ENCODE measurements at places on chromosomes 12 and 14. TPM values are rescaled to one million over a fixed set of nuclear protein-coding genes. Genes with fewer than 3 reads are reported as not detected.

The RPGRIP1 gene
- not detected for polyA plus RNA-seq

The SMOC1 gene
- polyA plus RNA-seq = 1.2 TPM

The ALG10B gene
- polyA plus RNA-seq = 1.7 TPM

The NOS1 gene
- polyA plus RNA-seq = 1.3 TPM

- H3K4me1 ChIP-seq = no peaks in the 10 kb centered on the region
- no peak for DNase-seq
- no peak overlapping the region for H3K27ac ChIP-seq
- H3K27me3 ChIP-seq = no peaks in the 10 kb centered on the region
These were observed 12.4 kb downstream of the LUM start for GRCh38 chr12:91098941-91099340.

GRCh38 chr12:77685112-77685511 lies 145.6 kb upstream of the NAV3 start:
- no peaks in the 10 kb centered on the region for H3K27me3 ChIP-seq
- no peaks in the 10 kb centered on the region for H3K4me1 ChIP-seq
- DNase-seq = peak; percentile 90
- H3K36me3 ChIP-seq = no peaks in the 10 kb centered on the region
- H3K27ac ChIP-seq = no peak overlapping the region

GRCh38 chr12:122111089-122111641 lies 32.6 kb downstream of the MLXIP start:
- no peak for DNase-seq
- no peak overlapping the region for H3K27ac ChIP-seq
- H3K36me3 ChIP-seq = no peaks in the 10 kb centered on the region
- H3K4me3 ChIP-seq = no peak overlapping the region
- H3K27me3 ChIP-seq = no peaks in the 10 kb centered on the region

DNA sequence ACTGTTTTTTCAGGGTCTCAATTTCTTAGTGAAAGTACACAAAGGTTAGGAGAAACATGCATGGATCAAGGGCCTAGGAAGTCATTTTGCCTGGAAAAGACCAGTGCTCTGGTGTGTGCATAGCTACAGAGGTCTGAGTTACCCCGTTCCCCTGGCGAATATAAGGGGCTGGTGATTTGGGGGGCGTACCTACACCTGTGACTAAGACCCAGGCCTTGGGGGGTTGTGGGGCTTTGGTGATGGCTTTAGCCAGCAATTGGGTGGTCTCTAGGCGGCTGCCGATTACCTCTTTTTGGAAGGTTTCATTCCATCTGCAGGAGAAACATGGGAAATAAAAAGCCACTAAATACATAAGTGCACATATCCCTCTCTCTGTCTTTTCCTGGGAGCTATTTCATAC lies 1.1 kb downstream of the SDR39U1 start:
- H3K4me1 ChIP-seq = peaks cover 3% of the 10 kb centered on the region
- no peaks in the 10 kb centered on the region for H3K27me3 ChIP-seq
- DNase-seq = peak; percentile 64
- no peak overlapping the region for H3K27ac ChIP-seq

- H3K4me3 ChIP-seq = no peak overlapping the region
- DNase-seq = peak; percentile 76
- no peaks in the 10 kb centered on the region for H3K4me1 ChIP-seq
- no peak overlapping the region for H3K27ac ChIP-seq
- no peaks in the 10 kb centered on the region for H3K27me3 ChIP-seq
These were observed 9.8 kb downstream of the NTF3 start for GRCh38 chr12:5441497-5442236.

DNA sequence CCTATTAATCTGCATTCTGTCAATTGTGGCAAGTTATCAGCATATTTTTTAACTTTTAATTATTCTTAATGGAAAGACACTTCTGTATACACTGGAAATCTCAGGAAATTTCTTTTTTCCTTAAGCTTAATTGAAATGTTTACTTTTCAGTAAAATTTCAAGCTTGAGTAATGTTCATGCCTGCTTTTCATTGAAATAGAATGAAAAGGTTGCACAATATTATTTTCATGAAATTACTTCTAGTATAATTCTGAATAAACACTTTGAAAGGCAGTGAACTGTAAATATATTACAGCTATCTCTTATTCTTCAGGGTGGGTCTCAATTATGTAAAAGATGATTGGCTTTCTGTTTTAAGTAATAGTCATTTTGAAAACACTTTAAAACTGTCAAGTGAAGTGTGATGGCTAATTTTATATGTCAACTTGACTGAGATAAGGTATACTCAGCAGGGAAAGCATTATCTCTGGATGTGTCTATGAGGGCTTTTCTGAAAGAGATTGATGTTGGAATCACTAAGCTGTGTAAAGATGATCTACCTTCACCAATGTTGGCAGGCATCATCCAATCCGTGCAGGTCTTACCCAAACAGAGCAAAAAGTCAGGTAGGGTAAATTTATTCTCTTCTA lies 29.9 kb downstream of the CLEC2D start:
- no peak overlapping the region for H3K4me3 ChIP-seq
- no peaks in the 10 kb centered on the region for H3K27me3 ChIP-seq
- no peak overlapping the region for H3K27ac ChIP-seq

DNA sequence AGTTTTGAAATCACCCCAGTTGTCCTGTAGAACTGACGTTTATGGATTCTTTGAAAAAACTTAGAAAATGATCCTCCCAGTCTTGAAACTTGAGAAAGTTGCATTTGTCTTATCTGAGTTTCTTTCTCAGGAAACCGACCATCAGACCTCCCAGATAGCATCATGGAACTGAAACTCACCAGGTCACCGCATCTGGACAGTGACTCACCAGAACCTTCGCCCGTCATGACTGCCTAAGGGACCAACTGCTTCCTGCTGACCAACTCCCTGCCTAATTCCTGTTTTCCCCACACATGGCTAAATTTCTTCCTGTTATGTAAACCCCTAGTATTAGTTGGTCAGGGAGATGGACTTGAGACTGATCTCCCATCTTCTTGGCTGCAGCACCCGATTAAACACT lies 175.7 kb downstream of the RIMBP2 start:
- no peak for DNase-seq
- H3K27ac ChIP-seq = no peak overlapping the region
- H3K4me3 ChIP-seq = no peak overlapping the region
- no peaks in the 10 kb centered on the region for H3K36me3 ChIP-seq
- no peaks in the 10 kb centered on the region for H3K27me3 ChIP-seq
- H3K4me1 ChIP-seq = no peaks in the 10 kb centered on the region

DNA sequence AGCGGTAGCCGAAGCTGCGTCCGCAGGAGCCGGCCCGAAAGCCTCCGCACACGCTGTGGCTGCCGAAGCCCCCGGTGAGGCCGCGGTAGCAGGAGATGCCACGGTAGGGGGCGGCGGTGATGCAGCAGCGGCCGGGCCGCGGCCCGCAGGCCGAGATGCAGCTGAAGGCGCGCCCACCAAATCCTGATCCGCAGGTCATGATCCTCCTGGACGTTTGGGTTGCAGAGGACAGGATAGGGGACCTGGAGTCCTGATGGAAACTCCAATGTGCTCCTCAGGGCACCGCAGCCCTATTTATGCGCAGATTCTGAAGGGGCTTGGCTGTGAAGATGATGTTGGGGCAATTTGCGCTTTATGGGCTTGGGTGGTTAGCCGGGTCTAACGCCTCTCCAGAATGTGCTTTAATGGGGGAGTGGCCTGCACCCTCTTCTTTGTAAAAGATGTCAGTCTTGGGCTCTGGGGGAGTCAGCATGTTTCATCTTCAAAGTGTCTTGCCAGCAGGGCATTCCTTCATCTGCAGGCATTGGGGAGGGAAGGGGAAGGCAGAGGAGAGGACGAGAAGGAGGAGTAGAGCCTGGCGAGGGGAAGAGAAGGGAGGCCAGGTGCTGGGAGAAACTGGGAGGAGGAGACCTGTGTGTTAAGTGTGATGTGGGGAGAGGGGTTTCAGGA lies at the start of gene KRT81:
Gene KRT81 (minus strand): TSS at position 268 of the 669 bp plus-strand sequence. CDS start 69 bp downstream, at position 199.
- H3K36me3 ChIP-seq = no peaks in the 10 kb centered on the region
- H3K4me1 ChIP-seq = no peaks in the 10 kb centered on the region
- H3K4me3 ChIP-seq = no peak within 1 kb of the TSS
- no peak for DNase-seq

DNA sequence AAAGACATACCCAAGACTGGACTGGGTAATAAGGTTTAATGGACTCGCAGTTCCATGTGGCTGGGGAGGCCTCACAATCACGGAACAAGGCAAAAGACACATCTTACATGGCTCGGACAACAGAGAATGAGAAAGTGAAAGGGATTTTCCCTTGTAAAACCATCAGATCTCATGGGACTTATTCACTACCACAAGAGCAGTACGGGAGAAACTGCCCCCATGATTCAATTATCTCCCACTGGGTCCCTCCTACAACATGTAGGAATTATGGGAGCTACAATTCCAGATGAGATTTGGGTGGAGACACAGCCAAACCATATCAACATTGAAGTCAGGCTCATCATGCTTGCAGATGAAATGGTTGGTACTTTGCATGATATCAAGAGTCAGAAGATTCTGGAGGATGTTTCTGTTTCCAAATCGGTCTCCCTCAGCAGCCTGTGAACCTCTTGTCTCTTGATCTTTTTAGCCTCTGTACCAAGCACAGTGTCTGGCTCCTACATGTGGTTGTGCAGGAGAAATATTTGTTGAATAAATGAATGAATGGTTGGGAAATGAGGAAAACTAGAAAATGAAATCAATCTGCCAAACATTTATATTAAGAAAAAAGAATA lies 98.6 kb downstream of the VRK1 start:
- H3K4me3 ChIP-seq = no peak overlapping the region
- H3K36me3 ChIP-seq = no peaks in the 10 kb centered on the region
- H3K4me1 ChIP-seq = no peaks in the 10 kb centered on the region
- H3K27me3 ChIP-seq = no peaks in the 10 kb centered on the region
- no peak for DNase-seq
- H3K27ac ChIP-seq = no peak overlapping the region

GRCh38 chr14:69093631-69094421 lies 59.1 kb downstream of the DCAF5 start:
- DNase-seq = no peak
- peaks cover 17% of the 10 kb centered on the region for H3K36me3 ChIP-seq
- H3K4me3 ChIP-seq = no peak overlapping the region
- H3K27me3 ChIP-seq = no peaks in the 10 kb centered on the region

DNA sequence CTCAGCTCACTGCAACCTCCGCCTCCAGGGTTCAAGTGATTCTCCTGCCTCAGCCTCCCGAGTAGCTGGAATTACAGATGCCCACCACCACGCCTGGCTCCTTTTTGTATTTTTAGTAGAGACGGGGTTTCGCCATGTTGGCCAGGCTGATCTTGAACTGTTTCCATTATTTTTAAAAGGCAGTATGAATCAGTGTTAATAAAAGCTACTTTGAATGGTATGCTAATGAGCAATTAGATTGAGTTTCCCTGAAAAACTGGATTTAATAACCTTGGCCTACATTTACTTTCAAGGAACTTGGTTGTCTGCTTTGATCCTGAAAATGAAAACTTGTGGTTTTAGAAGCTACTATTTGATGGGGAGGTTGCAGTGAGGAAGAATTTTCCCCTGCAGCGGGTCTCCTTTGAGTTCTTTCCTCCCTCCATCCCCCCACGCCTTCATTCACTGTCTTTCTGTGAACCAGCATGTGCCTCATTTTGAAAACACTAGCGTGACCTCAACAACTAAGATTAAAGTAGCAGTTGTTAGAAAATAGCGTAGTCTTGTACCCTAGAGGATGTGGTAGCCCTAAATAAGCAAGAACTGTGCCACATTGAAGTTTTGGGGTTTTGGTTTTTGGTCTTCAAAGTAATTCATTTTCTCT lies 17.8 kb upstream of the RPS6KA5 start:
- H3K4me3 ChIP-seq = no peak overlapping the region
- H3K27me3 ChIP-seq = no peaks in the 10 kb centered on the region
- H3K4me1 ChIP-seq = no peaks in the 10 kb centered on the region
- DNase-seq = no peak

Data from kidney (tissue), 22 donors.